A549 treated with Mapracorat at 1 μM for 4 hours (cell line): ENCODE measurements at places on chromosomes 6 and 20. TPM values are rescaled to one million over a fixed set of nuclear protein-coding genes. Genes with fewer than 3 reads are reported as not detected.

DYNLT2 gene
- 0.44 to 0.81 TPM (median 0.53 TPM) in 5 replicates for total RNA-seq

KCNQ5 gene
- total RNA-seq = 1.2 to 1.7 TPM (median 1.5 TPM) in 5 replicates

TMEM244 gene
- total RNA-seq = not detected in 5 replicates

NMBR gene
- total RNA-seq = not detected in 5 replicates

PSORS1C2 gene
- not detected in 5 replicates for total RNA-seq

PROKR2 gene
- total RNA-seq = not detected in 5 replicates

TFAP2C gene
- 13.1 to 15.0 TPM (median 13.5 TPM) in 5 replicates for total RNA-seq

TRIM10 gene
- not detected in 5 replicates for total RNA-seq

CAPN11 gene
- total RNA-seq = not detected in 5 replicates

LY6G6C gene
- total RNA-seq = 0.21 to 0.24 TPM (median 0.23 TPM) in 3 of 5 replicates, not detected in the others

KHDC1L gene
- 0.29 TPM in 1 of 5 replicates, not detected in the others for total RNA-seq

TTK gene
- 15.9 to 20.5 TPM (median 19.2 TPM) in 5 replicates for total RNA-seq

SYTL3 gene
- 1.4 to 1.6 TPM (median 1.5 TPM) in 5 replicates for total RNA-seq

PHF20 gene
- 28.1 to 39.5 TPM (median 36.5 TPM) in 5 replicates for total RNA-seq

PERP gene
- 73.8 to 81.8 TPM (median 78.2 TPM) in 5 replicates for total RNA-seq

RPS21 gene
- 2,654 to 2,993 TPM (median 2,828 TPM) in 5 replicates for total RNA-seq

CLPSL2 gene
- 0.79 to 1.4 TPM (median 0.94 TPM) in 4 of 5 replicates, not detected in the other for total RNA-seq

CYP21A2 gene
- total RNA-seq = not detected in 5 replicates

CPNE5 gene
- total RNA-seq = 0.06 to 0.20 TPM (median 0.12 TPM) in 5 replicates

MROH8 gene
- 0.84 to 1.2 TPM (median 1.1 TPM) in 5 replicates for total RNA-seq

TAP2 gene
- total RNA-seq = 13.3 to 25.1 TPM (median 16.8 TPM) in 5 replicates

CD109 gene
- 38.4 to 68.4 TPM (median 59.4 TPM) in 5 replicates for total RNA-seq

CTCFL gene
- total RNA-seq = not detected in 5 replicates

ANKRD66 gene
- total RNA-seq = not detected in 5 replicates
